ENCODE measurements at places on chromosomes 5 and 9. TPM values are rescaled to one million over a fixed set of nuclear protein-coding genes. Genes with fewer than 3 reads are reported as not detected.

GRCh38 chr5:164498438-164498837, 993.0 kb downstream of the MAT2B start:
- DNase-seq: no peak

DNA sequence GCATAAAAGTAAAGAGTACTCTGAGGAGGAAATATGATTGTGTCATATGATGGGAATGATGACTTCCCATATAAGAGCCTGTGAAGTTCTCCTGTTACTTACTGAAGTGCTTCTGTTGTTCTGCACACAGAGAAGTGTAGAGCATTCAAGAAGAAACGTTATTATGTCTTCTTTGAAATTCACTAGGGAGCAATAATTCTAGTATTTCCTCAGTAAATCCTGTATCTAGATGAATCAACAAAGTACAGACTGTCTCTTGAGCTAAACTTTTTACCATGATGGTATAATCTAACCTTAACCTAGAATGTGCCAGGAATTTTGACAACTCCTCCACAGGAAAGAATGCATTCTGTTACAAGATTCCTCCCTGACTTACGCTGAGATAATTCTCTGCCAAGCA, 18.9 kb upstream of the GHR start:
- no peak for DNase-seq

Gene SMIM33
- not detected for total RNA-seq

DNA sequence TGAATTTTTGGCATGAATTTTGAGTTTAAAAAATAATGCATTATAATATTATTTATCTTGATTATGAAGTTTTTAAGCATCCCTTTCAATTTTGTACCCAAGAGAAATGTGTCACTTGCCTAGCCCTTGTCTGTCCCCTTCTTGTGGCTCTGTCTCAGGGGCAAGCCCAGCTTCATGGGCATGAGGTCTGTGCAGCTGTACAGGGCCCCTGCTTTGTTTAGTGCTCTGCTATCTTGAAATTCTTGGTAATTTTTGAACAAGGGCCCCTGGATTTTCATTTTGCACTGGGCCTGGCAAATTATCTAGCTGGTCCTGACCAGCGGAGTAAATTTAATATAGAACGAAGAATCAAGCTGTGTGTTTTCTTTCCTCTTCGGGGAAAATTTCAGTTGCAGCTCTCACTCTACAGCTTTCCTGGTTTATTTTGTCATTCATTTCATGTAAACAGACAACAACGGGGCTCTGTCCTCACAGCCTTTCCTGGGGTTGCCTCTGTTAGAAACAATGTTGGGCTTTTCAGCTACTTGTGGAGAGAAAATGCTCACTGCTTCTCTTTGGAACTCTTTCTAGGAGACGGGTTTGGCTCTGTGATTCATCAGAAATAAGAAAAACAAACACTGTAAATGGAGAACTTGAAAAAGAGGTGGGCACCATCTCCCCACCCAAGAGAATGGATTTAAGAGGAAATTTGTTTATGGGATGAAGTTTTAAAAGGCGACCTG, 41.1 kb downstream of the LIX1 start:
- DNase-seq: no peak

Gene HTR4
- total RNA-seq: not detected

Gene HNRNPAB
- total RNA-seq: 330 TPM

Gene WNK2
- total RNA-seq: 0.08 TPM

DNA sequence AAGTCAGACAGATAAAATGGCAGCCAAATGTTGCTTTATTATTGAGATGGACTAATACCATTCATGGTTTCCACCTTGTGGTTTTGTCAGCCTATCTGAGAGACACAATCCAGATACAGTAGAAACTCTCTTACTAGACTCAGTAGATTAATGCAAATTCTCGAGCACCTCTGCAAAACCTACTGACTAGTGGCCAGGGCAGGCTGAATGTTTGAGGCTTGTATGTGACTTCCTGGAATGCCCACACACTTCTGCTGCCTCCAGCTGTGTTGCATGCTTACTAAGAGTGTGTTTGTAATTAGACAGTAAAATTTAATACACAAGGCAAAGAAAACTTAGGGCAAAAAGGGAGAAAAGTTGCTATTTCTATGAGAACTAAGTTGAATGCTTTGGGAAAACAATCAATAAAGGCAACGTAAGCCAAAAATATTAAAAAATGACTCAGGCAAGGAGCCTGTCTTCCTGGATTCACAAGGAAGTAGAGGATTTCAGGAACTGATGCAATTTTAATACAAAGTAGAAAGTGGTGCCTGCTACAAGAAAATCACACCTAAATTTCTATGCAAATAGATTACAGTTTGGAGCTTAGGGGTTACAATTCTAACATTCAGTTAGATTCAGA, 30.2 kb upstream of the CCNG1 start:
- DNase-seq: peak; percentile 13

- DNase-seq: no peak
Observed at GRCh38 chr5:153489611-153490010, 859 bp upstream of the GRIA1 start.

Gene F2RL2
- total RNA-seq: not detected

DNA sequence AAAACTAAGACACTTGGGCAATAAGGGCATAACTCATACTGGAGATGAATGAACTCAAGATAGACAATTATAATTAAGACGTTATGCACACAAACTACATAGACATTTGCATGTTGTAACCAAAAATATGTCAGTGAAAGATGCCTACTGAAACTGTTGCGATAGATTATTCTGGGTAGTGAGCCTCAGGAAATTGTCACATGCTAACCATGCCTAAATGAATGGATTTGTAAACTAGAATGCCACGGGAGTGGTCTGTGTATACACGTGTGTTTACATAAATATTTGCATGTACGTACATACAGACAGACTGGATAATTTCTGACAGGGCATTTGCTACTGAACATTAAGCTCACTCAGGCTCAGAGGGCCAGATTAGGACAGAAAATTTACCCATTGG, 1.2 kb downstream of the NIPSNAP3B start:
- DNase-seq: no peak

DNA sequence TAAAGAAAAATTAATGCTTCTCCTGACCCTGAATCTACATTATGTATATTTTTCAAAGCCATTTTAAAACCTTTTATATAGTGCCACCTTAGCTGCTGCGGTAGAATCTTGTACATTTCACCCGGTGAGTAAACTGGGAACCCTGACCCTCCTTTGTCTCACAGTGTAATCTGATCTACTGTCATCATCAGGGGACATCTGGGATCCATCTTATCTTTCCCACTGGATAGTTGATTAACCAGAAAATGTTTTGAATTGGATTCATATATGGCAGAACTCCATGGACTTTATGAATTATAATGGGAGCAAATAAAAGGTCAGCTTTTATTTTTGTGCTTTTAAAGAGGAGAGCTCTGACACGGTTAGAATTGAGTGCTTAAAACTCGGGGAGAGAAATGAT, 95.0 kb downstream of the ADAMTSL1 start:
- DNase-seq: no peak
